Daoy (cell line): ENCODE measurements at places on chromosomes 7 and 10. TPM values are rescaled to one million over a fixed set of nuclear protein-coding genes. Genes with fewer than 3 reads are reported as not detected.
A peak's percentile ranks its signal among the peaks of the same experiment; 100 is the strongest.

The SDK1 gene
- total RNA-seq: 4.2 and 5.0 TPM in 2 replicates

The UROS gene
- total RNA-seq: 65.9 and 71.2 TPM in 2 replicates

The LANCL2 gene
- 59.3 and 95.9 TPM in 2 replicates for total RNA-seq

The GATAD1 gene
- total RNA-seq: 17.6 and 19.9 TPM in 2 replicates

DNA sequence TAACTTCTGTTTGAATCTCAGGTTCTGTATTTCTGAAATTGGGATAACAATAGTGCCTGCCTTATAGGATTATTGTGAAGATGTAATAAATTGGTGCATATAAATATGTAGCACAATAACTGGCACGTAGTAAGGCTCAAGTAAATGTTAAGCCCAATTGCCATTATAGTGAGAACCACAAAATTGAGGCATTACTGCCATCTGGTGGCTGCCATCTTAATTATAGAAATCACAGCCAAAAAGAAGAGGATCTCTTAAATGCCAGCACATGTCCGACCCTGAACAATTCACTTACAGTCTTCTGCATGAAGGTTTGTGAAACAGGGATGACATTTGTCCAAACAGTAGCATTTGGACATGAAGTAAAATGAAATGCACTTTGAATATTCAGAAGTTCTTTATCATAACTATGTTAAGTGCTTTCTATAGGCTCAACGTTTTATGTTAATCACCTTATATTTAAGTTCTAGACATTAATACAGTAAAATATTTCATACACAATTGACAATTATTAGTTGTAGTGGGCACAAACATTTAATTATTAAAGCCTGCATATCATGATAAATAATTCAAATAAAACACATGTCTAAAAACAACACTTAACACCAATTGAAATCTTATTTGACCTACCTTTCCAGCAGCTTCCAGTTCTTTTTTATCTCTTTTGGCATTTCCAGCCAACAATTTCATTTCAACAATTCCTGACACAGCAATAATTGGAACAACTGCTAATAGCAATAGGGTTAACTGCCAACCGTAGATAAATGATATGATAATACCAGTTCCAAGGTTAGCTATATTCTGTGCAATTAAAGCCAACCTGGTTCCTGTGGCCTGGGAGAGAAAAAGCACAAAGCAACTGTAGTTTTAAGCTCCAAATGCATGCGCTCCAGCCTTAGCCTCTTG lies 58.5 kb downstream of the ABCB4 start:
- peak; percentile 47 for DNase-seq

The GPR15LG gene
- not detected in 2 replicates for total RNA-seq

DNA sequence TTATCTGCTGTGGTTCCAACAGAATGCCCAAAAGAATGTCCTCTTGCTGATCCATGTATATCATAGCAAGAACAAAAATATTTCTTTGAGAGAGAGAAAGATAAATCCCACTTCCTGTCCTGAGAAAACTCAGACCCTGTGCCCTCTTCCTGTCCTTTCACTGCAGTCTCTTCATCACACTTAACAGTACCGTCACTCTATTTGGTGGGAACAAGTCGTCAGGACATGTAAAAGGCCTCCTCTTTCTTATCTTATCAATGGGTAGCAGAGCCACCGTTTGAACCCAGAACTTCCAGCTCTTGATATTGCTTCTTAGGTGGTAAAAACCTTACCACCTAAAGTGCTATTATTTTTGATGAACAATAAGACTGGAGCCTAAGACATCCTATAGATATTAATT lies 43.9 kb downstream of the CHRM2 start:
- DNase-seq: no peak

The GJD4 gene
- total RNA-seq: not detected in 2 replicates

The MSRB2 gene
- total RNA-seq: 7.8 and 9.0 TPM in 2 replicates

The SFTPA1 gene
- total RNA-seq: not detected in 2 replicates

The PLXNA4 gene
- 0.69 and 5.5 TPM in 2 replicates for total RNA-seq

- no peak for DNase-seq
Observed at GRCh38 chr7:29149036-29149435, 2.7 kb upstream of the CPVL start.

DNA sequence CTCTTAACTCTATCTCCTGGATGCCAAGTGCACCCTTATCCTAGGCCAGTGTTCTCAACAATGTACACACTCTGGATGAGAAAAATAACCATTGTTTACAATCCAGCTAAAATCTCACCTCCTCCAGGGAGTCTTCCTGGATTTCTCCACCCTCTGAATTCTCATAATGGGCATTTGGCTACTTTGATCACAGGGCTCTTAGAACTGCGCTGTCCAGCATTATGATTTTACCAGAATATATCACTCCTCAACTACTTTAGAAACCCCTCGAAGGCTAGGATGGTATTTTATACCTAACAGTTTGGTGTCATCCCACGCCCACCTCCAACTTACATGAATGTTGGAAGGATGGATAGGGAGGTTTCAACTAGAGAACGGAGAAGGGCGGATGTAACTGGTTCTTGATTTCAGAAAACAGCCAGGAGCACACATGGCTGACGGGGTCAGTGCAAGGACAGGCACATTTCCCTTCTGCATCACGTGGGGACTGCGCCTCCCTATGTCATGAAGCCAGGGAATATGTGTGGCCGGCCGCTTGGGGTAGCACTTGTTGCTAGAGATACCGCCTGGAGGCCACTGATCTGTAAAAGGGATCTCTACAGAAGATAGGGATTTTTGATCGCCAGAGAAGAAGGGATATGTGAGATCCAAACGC lies 1.2 kb upstream of the ATP6V0E2 start:
- peak; percentile 95 for DNase-seq

GRCh38 chr7:28354601-28355402 lies 57.5 kb upstream of the CREB5 start:
- DNase-seq: peak; percentile 99

GRCh38 chr7:151798851-151799448 lies 78.0 kb downstream of the PRKAG2 start:
- no peak for DNase-seq

GRCh38 chr7:157306846-157307838 lies 29.7 kb upstream of the DNAJB6 start:
- no peak for DNase-seq
